ENCODE measurements at places on chromosomes 3 and 15.

- H3K4me1 ChIP-seq: no peaks in the 10 kb centered on the region
- H3K4me3 ChIP-seq: no peak overlapping the region
- DNase-seq: no peak
- H3K36me3 ChIP-seq: no peaks in the 10 kb centered on the region
- no peaks in the 10 kb centered on the region for H3K27me3 ChIP-seq
- no peak overlapping the region for H3K27ac ChIP-seq
Observed at GRCh38 chr3:56197259-56197965, 270.9 kb downstream of the ERC2 start.

GRCh38 chr3:38731522-38731921 is 82.0 kb upstream of the SCN5A start:
- no peaks in the 10 kb centered on the region for H3K4me1 ChIP-seq
- H3K36me3 ChIP-seq: no peaks in the 10 kb centered on the region
- no peak overlapping the region for H3K27ac ChIP-seq

GRCh38 chr15:85955501-85956391 is 123.9 kb upstream of the AGBL1 start:
- H3K36me3 ChIP-seq: no peaks in the 10 kb centered on the region
- no peak for DNase-seq
- no peaks in the 10 kb centered on the region for H3K27me3 ChIP-seq
- no peak overlapping the region for H3K27ac ChIP-seq

DNA sequence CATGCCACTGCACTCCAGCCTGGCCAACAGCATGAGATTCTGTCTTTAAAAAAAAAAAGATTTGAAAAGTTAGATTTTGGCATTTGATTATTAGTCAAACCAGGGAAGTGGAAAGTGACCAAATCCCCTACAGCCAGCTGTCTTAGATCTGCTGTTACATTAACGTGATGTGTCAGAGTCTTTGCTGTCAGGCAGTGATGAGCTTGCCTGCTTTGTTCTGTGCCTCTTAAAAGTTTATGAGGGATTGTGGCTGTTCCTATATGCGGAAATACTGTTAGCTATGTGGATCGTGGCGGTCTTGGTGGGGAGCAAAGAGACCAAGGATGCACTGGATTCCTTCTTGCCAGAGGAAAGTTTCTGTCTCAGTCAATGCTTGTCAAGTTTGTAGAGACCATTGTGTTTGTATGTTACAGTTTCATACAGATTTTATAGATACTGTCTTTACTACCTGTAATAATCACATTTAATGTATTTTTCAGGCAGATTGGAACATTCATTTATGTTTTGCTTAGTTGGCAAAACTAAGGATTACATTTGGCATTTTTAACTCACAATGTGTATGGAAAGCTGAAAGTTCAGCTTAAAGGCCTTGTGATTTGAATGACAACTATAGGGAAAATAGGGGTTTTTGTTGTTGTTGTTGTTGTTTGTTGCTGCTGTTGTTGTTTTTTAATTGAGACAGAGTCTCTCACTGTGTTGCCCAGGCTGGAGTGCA is 137.4 kb downstream of the VPS8 start:
- H3K4me3 ChIP-seq: no peak overlapping the region
- no peaks in the 10 kb centered on the region for H3K27me3 ChIP-seq
- no peaks in the 10 kb centered on the region for H3K36me3 ChIP-seq

- no peaks in the 10 kb centered on the region for H3K27me3 ChIP-seq
- peak overlapping the region; percentile 67 for H3K27ac ChIP-seq
- peak; percentile 65 for DNase-seq
- peaks cover 4% of the 10 kb centered on the region for H3K36me3 ChIP-seq
Observed at GRCh38 chr15:41919201-41919820, 25.5 kb upstream of the SPTBN5 start.

DNA sequence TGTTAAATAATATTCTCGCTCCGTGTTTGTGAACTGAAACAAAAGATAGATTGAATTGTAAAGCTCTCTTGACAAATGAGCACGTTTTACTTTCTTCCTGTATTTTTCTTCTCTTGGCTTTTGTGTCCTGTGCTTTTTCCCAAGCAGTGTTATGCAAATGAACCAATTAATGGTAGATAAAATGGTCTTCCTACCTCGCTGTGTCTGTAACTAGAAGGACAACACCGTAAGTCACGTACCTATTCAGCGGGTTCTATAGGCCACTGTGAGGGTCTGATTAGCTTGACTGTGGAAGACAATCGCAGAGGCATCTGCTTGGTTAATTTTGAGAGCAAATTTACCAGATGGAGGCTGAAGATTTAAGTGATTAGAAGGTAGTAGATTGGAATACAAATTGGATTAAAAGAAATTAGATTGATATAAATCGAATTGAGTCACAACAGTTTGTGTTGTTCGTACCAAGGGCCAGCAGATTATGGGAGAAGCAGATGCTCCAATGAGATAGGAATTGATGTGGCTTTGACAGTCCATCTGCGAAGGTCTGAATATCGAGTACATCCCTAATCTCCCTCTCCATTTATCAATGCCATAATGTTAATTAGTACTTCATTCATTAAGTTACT is 40.2 kb downstream of the ROBO2 start:
- no peak overlapping the region for H3K4me3 ChIP-seq
- H3K27ac ChIP-seq: no peak overlapping the region
- H3K27me3 ChIP-seq: no peaks in the 10 kb centered on the region
- no peak for DNase-seq

- no peak overlapping the region for H3K4me3 ChIP-seq
- DNase-seq: peak; percentile 35
- no peaks in the 10 kb centered on the region for H3K36me3 ChIP-seq
- H3K27me3 ChIP-seq: no peaks in the 10 kb centered on the region
- H3K27ac ChIP-seq: no peak overlapping the region
- no peaks in the 10 kb centered on the region for H3K4me1 ChIP-seq
Observed at GRCh38 chr15:74167891-74168331, 5.6 kb upstream of the ISLR start.

GRCh38 chr3:158683230-158683962 is 10.9 kb upstream of the LXN start:
- H3K4me3 ChIP-seq: no peak overlapping the region
- DNase-seq: no peak
- H3K4me1 ChIP-seq: no peaks in the 10 kb centered on the region
- no peaks in the 10 kb centered on the region for H3K27me3 ChIP-seq

DNA sequence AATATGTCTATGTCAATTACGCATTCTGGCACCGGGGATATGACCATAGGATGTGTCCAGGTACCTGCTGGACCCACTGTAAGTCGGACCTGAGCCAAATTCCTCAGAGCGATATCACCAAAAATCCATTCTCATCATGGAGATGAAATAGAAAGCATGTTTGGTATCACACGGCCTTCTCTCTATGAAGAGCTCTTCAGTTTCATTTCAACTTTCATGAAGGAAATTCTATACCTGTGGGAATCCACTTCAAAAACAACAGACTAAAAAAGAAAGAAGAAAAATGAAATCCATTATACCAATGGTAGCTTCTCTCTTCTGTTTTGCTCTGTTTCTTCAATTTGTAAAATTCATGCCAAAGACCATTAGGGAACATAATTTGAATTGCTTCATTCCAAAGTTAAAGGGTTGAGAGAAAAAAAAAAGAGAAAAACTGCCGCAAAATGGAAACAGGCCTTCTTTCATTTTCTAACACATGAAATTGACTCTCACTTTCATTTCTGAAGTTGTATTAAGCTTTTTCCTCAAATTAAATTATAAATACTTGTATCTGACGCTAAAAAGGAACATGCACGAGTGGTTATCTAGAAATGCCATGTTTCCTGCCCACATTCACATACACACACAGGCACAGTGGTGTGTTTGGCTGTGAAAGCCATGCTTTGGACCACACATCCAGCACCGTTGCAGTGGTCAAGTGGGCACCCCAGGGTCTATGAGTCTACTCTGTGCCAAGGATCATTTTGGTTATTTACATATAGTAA is 46.9 kb upstream of the DIPK2A start:
- no peak overlapping the region for H3K27ac ChIP-seq
- H3K4me3 ChIP-seq: no peak overlapping the region
- H3K4me1 ChIP-seq: no peaks in the 10 kb centered on the region
- DNase-seq: no peak
- H3K27me3 ChIP-seq: no peaks in the 10 kb centered on the region
- H3K36me3 ChIP-seq: no peaks in the 10 kb centered on the region

DNA sequence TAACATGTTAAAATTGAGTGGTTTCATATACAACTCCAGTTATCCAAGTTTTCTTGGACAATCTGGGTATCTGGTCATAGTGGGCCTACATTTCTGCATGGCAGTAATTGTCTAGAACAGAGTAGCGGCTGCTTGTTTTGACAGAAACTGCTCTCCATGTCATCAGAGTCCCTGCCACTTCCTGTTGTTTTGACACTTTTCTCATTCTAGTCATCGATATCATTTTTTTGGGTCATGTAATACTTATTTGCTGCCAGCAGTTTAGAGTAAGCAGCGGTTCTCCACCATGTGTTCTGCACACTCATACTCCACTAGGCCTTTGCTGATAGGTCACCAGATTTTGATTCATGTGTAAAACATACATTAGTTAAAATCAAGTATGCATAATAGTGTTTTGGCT is 81.5 kb downstream of the SLC25A26 start:
- H3K4me1 ChIP-seq: peaks cover 42% of the 10 kb centered on the region
- no peaks in the 10 kb centered on the region for H3K27me3 ChIP-seq
- no peak overlapping the region for H3K4me3 ChIP-seq
- no peak for DNase-seq

- H3K27me3 ChIP-seq: no peaks in the 10 kb centered on the region
- H3K4me3 ChIP-seq: no peak overlapping the region
- no peak for DNase-seq
- H3K4me1 ChIP-seq: no peaks in the 10 kb centered on the region
- H3K36me3 ChIP-seq: no peaks in the 10 kb centered on the region
Observed at GRCh38 chr3:198112031-198112430, 152.0 kb downstream of the LMLN start.

GRCh38 chr3:30356866-30357753 is 249.3 kb upstream of the TGFBR2 start:
- H3K27ac ChIP-seq: no peak overlapping the region
- no peak for DNase-seq
- no peaks in the 10 kb centered on the region for H3K36me3 ChIP-seq
- H3K4me3 ChIP-seq: no peak overlapping the region
- H3K27me3 ChIP-seq: no peaks in the 10 kb centered on the region

DNA sequence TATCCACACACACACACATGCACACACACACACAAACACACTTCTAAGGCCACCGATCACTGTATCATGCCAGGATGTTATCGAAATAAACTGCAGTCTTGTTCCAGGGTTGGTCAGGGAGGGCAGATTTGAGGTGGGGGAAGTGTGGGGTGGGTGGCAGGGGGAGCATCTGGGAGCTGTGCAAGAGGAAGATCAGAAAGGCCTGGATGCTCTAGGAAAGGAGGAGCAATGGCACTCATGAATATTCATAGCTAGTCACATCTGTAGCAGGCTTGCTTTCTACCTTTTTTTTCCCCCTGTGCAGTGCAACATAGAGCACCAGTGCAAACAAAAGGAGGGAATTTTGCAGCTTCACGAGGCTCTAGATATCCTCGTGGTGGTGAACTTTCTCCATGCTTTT is 84.9 kb downstream of the MEIS2 start:
- H3K4me1 ChIP-seq: peaks cover 13% of the 10 kb centered on the region
- no peak overlapping the region for H3K4me3 ChIP-seq
- no peaks in the 10 kb centered on the region for H3K36me3 ChIP-seq
- no peak for DNase-seq
- H3K27ac ChIP-seq: no peak overlapping the region
- H3K27me3 ChIP-seq: no peaks in the 10 kb centered on the region

DNA sequence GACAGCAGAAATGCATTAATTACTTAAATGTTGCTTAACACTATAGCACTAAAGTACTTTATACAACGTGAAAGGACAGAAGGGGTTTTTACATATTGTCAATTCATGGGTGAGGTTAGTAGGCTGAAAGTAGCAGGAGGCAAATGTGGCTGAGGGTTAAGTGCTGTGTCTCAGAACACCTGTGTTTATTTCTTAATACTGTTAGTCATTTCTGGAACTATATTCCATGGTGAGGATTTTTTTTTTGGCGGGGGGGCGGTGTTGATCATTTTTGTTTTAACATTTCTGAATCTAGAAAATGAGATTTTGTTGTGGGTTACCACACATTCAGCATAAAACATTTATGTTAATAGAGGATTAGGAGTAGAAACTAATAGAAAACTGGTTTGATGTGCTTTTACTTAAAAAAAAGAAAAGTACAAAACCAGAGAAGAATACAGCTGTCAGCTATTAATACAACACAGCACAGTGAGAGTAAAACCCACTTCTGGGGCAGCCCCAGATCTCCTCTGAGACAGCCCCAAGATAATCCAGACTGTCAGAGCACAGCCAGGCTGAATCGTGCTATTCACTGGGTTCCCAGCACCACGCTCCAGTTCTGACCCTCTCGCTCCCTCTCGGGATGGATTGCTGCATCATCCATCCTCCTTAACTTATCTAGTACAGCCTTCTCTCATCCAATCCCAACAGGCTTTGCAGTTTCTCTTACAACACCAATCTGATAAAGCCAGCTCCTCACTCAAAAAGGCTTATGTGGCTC is 307.7 kb downstream of the TUSC7 start:
- H3K4me1 ChIP-seq: no peaks in the 10 kb centered on the region

DNA sequence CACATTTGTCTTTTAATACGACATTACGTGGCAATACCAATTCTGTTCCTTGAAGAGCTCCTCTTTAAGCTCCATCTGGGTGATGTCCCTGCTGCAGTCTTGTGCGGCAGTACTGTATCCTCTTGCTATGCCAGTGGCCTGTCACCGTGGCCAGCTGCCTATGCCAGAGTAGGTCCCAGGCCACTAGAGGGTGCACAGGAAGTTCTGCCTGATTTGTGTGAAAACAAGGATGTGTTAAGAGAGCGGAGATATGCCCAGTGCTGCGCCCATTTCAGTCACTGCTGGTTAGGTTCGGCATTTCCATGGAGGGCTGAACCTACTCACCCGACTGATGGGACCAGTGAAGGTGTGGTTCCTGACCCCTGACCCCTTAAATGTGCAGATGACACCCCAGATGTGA is 25.2 kb downstream of the NIPA1 start:
- no peaks in the 10 kb centered on the region for H3K27me3 ChIP-seq
- peak; percentile 69 for DNase-seq
- H3K4me3 ChIP-seq: no peak overlapping the region
- H3K4me1 ChIP-seq: peaks cover 7% of the 10 kb centered on the region
- H3K36me3 ChIP-seq: no peaks in the 10 kb centered on the region

- no peaks in the 10 kb centered on the region for H3K27me3 ChIP-seq
- H3K4me1 ChIP-seq: no peaks in the 10 kb centered on the region
- no peaks in the 10 kb centered on the region for H3K36me3 ChIP-seq
- no peak overlapping the region for H3K27ac ChIP-seq
- no peak overlapping the region for H3K4me3 ChIP-seq
Observed at GRCh38 chr3:60855250-60855649, 396.0 kb downstream of the FHIT start.

DNA sequence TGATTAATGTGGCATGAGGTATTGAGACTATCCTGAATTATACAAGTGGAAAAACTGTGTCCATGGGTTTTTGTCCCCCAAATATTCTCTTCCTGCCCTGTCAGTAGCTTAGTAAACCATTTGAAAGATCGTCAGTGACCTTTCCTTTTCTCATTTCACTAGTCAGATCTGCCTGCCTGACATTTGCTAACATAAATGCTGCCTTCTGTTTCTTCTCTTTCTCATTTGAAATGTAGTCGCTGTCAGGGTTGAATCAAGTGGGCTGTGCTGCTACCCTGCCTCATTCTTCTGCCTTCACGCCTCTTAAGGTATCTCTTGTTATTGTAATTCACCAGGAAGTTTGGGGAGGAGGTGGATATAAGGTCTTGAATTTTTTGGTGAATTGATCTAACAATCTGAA is 67.5 kb downstream of the LRCH3 start:
- H3K27ac ChIP-seq: no peak overlapping the region
- H3K4me1 ChIP-seq: no peaks in the 10 kb centered on the region
- no peaks in the 10 kb centered on the region for H3K27me3 ChIP-seq
- H3K4me3 ChIP-seq: no peak overlapping the region
- DNase-seq: no peak

- no peaks in the 10 kb centered on the region for H3K36me3 ChIP-seq
- no peaks in the 10 kb centered on the region for H3K27me3 ChIP-seq
- no peak overlapping the region for H3K4me3 ChIP-seq
- H3K4me1 ChIP-seq: no peaks in the 10 kb centered on the region
- DNase-seq: no peak
Observed at GRCh38 chr3:195041871-195042742, 228.9 kb downstream of the XXYLT1 start.

Measured in pancreas (tissue), 10 donors.